Renal cortex interstitium (tissue), 15 donors: ENCODE measurements at places on chromosomes 7 and 10.

- DNase-seq, result no peak
These were observed 37.4 kb upstream of the CALD1 start for GRCh38 chr7:134741907-134742635.

DNA sequence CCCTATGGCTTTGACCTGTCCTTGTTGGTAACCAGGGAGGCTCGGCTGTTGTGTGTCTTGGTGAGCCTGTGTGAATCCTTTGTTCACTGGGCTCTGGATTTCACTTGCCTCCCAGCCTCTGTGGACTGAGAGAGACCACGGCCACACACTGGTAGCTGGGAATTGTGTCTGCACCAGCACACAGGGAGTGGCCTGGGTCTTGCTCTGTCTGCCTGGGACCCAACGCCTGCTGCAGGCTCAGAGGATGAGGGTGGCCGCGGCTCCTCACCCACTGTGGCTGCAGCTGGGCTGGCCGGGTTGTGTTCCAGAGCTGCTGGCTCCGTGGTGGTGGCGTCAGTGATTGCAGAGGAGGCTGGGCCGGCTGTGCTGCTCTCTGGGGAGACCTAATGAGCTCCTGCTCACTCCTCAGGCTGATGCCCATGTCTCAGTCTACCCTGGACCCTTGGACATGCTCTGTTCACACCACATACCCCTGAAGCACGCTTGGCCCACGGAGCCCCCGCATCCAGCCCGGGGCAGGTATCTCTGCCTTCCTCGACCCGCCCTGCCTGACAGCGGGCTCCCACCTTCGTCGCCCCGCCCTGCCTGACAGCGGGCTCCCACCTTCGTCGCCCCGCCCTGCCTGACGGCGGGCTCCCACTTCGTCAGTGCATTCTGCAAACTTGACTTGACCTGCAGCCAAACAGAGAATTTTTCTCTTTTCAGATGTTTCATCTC is 328.5 kb downstream of the ADARB2 start:
- DNase-seq, result no peak

DNA sequence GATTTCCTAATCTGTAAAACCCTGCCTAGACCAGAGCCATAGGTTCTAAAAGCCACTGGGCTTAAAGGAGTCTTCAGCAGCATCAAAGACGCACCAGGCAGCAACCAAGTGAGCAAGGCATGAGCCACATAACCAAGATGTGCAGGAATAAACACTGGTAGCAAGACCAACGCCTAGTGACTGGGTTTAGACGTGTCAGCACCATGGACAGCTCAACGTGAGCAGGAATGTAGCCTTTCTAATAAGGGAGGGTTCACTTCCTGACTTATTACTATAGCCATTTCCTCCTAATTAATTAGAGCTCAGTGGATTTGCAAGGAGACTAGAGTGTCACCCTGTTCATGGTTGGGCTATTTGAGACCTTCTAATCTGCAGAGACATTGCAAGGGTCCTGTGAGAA is 223.7 kb downstream of the LHFPL3 start:
- DNase-seq, result peak; percentile 77

- no peak for DNase-seq
These were observed 241.2 kb downstream of the CCDC7 start for GRCh38 chr10:32687116-32687515.

DNA sequence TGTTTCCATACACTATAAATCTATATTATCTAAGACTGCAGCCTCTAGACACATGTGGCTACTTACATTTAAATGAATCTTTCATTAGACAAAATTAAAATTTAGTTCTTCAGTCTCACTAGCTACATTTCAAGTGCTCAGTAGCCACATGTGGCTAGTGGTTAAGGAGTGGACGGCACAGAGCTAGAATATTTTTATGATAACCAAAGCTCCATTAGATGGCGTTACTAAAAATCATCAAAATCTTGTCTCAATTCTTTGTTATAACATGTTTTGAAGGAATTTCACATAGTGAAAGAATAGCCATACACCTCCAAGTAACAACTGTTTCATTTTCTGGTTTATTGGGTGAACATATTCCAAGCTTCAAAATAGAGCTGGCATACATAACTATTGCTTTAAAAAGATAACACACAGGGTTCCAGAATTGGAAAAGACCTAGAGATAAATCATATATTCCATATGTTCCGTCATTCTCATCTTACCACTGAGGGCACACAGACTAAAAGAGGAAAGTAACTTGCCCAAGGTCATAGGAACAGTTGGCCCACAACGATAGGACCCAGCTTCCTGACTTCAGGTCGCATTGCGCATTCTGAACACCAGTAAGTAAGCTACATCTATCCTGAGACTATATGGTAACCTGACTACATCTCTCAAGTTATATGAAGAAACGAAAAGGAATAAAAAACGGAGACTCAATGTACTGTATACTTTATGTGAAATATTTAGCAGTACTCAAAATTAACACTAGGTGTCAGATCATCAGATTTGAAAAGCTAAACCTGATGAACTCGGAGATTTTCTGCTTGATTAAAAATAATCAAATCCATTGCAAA is 66.6 kb downstream of the CAV1 start:
- DNase-seq, result no peak

GRCh38 chr7:122550545-122550944 is 148.4 kb downstream of the RNF133 start:
- DNase-seq, result no peak

- DNase-seq, result no peak
These were observed 234.6 kb downstream of the SNX10 start for GRCh38 chr7:26526265-26526587.

- DNase-seq, result no peak
These were observed 39.9 kb downstream of the CAMK1D start for GRCh38 chr10:12389154-12389734.
